NCI-H1092 (cell line): ENCODE measurements at places on chromosomes 2 and 18.

GRCh38 chr2:176285321-176285720 lies 16.1 kb downstream of the MTX2 start:
- DNase-seq = no peak

DNA sequence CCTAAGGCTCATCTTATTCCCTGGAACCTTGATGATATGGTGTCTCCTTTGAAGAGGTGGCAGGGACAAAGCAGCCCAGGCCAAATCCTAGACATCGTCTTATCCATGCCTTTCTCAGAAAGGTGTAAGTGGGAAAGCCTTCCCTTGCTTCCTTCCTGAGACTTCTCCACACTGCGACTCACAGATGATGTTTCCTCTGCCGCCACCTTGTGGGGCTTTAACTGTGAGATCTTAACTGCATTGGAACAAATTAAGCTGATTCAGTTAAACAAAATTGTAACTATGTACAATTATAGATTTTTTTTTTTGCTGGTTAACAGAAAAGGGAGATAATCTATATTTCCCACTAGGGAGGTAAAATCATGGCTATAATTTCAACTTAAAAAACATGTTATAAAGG lies 10.0 kb upstream of the GCA start:
- no peak for DNase-seq

DNA sequence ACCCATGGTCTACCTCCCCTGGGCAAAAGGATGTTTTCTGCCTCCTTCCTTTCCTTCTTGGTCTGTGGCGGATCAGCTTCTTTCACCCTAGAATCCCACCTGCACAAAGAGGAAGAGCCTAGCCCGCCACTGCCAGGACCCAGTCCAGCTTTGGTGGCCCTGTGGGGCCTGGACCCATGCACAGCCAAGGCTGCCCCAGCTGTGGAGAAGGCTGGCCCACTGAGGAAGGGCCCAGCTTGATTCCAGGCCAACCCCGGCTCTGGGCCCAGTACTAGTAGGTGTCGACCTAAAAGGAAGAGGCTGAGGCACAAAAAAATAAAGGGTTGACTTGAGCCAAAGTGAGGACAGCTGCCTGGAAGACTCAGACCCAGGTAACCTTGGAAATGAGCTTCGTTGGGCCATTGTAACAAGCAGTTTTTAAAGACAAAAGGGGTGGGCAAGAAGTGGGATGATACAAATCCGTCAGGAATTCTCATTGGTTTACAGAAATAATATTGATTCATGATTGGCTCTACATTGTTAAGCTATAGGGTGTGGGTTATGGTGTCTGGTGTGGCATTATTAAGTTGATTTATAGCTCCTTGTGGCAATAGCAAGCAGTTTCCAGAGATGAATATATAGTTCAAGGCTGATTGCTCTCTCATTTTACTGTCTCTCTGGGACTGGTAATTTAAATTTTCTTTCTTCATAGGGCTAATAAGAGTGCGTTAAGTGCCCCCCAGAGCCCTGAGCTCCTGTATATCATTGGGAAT lies 29.8 kb upstream of the MAL start:
- DNase-seq = no peak

GRCh38 chr2:74093426-74093825 lies 54.3 kb downstream of the BOLA3 start:
- no peak for DNase-seq

- no peak for DNase-seq
Measured at GRCh38 chr2:60446413-60447267, 106.8 kb downstream of the BCL11A start.

- DNase-seq = no peak
Measured at GRCh38 chr18:59551902-59552635, 145.2 kb downstream of the CCBE1 start.

DNA sequence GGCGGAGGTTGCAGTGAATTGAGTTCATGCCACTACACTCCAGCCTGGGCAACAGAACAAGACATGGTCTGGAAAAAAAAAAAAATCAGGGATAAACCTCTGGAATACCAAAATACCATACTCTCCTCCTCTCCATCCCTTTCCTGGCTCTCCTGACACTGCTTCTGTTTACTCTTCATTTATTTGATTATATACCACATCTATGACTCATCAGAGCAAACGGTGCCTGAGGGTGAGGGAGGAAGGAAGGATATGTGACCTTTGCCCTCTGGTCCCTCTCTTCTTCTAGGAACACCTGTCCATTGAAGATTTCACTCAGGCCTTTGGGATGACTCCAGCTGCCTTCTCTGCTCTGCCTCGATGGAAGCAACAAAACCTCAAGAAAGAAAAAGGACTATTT lies 30.0 kb downstream of the VIL1 start:
- DNase-seq = no peak

DNA sequence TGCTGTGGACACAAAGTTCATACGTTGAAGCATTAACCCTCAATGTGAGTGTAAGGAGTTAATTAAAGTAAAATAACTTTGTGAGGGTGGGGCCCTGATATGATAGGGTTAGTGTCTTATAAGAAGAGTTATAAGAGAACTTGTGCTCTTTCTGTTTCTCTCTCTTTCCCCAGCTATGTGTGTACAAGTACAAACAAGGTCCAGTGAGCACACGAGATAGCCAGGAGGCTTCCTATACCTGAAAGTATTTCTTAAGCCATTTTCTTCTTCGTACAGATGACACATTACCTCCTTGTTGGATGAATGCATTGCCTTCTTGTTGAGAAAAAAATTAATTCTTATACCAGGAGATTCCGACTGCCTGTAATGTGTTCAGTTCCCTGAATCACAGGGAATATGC lies 301.2 kb downstream of the PARD3B start:
- DNase-seq = no peak

DNA sequence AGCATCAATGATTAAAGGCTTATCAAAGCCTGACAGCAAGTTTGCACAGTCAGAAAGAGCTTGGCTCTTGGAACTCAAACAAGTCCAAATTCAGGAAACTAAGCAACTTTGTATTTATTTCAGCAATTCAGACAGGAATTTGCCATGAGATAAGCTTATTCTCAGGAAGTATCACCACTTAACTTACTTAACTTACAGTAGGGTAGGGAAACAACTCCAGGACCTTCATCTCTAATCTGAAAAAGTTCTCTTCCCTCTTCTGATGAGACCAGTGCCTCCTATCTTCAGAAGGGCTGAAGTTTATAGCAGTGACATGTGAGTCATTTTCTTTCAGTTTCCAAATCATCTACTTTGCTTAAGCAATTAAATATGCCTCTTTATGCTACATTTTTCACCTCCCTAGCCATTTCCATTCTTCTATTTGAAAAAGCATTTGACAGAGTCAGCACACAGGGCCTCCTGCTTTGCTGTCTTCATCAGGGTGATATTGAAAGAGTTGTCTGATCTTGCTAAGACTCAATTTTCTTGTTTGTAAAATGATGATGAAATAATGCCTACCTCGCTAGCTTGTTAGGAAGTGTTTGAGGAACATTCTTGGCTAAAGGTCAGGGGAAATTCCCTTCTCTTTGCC lies 389.5 kb downstream of the RND3 start:
- DNase-seq = no peak

GRCh38 chr2:233060501-233060979 lies 398 bp downstream of the INPP5D start:
- DNase-seq = no peak

DNA sequence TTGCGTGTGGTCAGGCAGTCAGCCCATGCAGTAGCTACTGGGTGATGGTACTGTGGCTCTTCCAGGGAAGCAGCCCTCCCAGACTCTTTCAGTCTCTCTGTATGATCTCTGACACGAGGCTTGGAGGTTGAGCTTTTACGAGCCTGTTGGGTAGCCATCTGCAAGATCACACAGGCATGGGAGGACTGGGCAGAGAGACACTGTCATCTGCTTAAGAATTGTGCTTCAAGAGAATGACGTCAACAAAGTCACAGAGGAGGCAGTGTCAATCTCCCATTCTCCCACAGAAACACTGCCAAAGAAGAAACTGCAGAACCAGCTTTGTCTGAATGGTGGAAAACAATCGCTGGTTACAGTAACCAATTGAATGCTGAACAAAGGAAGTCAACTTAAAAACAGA lies 78.4 kb upstream of the MC2R start:
- DNase-seq = no peak
